ENCODE measurements at places on chromosomes 16 and 17.

GRCh38 chr17:55601874-55602364 lies 90.7 kb upstream of the SMIM36 start:
- peak; percentile 16 for DNase-seq

DNA sequence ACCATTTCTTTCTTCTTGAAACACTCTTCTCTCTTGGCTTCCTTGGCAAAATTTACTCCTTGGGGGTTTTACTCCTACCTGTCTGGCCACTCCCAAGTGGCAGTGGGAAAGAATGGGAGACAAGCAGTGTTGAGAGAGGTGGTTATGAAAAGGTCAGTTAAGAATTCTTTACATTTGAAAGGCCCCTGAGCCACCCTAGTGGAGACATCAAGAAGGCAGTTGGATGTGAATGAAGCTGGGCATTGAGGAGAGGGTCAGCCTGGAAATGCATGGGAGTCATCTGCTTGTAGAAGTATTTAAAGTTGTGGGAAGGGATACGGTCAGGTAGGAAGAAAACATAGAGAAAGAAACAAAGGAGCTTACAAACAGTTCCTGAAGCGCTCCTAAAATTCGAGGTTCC lies 42.3 kb upstream of the CCNF start:
- DNase-seq, result no peak

GRCh38 chr16:16073891-16074881 lies 124.8 kb downstream of the ABCC1 start:
- DNase-seq, result peak; percentile 52

DNA sequence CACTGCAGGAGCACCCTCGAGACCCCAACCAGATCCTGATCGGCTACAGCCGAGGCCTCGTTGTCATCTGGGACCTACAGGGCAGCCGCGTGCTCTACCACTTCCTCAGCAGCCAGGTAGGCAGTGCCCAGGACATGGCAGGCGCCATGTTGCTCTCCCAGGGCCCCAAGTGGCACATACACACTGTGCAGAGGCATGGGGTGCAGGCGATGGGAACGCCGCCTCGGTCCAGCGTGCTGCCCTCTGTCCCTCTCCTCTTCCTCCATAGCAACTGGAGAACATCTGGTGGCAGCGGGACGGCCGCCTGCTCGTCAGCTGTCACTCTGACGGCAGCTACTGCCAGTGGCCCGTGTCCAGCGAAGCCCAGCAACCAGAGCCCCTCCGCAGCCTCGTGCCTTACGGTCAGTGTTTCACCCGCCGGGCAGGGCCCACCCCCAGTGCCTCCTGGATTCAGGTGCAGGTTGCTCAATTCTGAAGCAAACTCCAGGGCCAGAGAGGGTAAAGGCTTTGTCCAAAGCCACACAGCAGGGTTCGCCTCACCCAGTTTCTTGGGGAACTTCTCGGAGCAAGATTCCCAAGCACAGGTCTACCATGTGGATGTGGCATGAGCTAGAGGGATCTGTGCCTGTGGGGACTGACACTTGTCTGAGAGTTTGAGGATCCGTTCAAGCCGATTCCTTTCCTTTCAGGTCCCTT lies 24.4 kb upstream of the MYO15B start:
- no peak for DNase-seq

DNA sequence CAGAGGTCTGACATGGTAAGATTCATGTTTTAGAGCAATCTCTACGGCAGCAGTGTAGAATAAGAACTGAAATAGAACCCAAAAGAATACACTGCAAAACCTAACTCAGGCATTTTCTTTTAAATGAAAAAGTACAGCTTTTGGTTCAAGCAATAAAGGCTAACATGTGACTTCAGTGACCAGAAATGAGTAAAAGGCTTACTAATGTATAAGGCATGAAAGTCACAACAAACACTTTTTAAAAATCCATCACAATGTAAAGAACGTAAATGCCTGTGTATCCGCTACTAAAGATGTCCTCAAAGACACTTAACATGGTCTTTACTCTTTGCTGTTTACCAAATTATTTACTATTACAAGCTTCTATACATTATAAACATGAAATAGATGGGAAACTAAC lies 16.6 kb downstream of the KIAA0753 start:
- no peak for DNase-seq

DNA sequence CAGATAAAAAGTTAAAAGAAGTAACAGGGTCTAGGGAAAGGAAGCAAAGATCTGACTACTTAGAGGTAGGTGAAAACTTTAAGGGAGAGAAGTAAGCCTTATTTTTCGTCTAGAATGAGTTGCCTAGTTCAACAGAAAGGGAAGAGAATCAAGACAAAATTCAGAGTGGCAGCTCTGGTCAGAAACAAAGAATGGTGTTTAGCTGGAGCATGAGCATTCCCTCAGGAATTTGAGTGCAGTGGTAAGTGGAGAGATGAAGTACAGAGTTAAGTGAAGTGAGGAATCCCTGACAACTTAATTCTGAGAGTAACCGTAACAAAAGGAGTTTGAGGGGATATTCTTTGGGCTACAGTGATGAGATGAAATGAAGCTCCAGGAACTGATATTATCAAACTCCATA lies 11.5 kb downstream of the SMG6 start:
- no peak for DNase-seq

DNA sequence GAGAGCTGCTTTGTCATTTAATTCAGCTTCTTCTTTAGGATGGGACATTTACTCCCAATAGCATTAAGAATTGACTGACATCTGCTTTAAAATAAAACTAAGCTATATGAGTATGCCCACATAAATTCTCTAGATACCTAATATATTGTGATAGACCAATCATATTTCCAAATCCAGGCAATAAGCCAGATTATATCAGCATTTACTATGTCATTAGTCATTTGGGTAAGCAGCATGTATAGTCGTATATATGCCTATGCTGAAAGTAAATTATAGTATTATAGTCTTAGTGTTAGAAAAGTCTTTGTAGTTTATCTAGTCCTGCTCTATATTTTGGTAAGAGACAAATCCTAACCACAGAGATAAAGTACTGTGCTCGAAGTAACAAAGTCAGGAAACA lies 958.1 kb downstream of the KCNJ2 start:
- no peak for DNase-seq

DNA sequence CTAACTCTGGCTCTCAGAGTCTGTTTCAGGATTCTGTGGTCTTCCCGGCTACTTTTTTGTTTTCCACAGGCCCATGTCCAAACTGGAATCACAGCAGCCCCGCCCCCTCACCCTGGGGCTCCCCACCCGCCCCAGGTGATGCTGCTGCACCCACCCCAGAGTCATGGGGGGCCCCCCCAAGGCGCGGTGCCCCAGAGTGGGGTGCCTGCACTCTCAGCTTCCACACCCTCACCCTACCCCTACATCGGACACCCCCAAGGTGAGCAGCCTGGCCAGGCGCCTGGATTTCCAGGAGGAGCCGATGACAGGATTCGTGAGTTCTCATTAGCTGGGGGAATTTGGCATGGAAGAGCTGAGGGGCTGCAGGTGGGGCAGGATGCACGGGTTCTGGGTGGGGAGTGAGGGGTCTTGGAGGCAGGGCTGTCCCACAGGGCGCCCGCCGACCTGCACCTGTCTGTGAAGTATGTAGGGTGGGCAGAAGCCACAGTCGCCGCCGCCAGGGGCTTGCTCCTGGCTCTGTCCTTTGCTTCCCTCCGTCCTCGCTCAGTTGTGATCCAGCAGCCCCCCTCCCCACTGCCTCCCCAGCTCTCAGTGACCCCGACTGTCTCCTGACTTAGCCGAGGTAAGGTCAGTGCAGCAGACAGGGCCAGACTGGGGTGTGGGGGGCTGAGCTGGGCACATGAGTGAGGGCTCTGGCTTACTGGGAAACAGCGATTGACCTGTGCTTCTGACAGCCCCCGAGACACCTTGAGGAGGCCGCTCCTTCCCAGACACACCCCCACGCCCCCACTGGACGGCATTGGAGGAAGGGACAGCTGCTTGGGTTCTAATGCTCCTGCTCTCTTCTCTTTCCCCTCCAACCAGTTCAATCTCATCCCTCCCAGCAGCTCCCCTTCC lies 10.0 kb downstream of the TUFM start:
- no peak for DNase-seq

GRCh38 chr17:70074956-70075355 lies at the start of gene KCNJ16:
KCNJ16 (plus strand) TSS chr17:70075225; CDS start chr17:70132088, 56,863 bp downstream.
- no peak for DNase-seq

DNA sequence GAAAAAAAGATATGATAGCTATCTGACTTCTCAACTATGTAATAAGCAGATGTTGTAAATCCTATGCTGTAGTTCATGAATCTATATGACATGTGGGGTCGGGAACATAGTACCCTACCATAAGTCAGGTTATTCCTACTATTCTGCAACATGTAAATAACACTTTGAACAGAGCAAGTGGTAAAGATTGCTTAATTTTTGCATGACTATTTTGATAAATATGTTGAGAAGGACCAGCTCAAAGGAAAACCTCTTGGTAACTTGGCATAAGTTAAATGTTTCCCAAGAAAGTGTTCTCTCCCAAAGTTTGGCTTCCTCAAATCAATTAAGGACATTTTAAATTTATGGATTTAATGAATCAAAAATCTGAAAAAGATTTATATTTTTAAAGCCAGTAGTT lies 62.1 kb downstream of the ABHD15 start:
- no peak for DNase-seq

DNA sequence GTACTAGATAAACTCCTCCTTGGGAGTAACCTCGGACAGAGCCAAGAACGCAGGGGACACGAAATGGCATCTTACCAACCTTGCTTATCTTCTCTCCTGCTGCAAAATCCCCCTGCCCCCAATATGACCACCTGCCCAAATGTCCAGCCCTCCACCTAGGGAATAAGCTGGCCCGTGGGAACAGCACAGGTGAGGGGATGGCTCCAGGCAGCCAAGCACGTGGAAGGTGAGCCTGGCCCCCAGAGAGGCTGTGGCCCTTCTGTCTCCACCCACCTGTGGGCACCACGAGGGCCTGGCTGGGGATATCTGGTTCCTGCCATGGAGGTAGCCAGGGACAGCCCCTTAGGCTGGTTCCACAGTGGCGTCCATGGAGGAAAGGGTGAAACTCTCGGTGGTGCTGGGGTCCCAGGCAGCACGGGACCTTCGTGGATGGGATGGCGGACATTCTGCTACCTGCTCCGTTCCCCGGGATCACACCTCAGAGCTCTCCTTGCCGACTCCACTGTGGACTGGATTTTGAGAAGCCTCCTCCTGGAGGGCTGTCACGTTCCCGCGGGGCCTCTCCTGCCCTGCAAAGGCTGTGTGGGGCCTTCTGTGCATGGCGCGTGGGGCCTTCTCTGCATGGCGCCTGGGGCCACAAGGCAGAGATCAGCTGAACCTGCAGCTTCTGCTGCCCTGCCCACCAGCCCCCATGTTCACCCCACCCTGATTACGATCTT lies 388.5 kb upstream of the TNRC6C start:
- DNase-seq, result no peak

DNA sequence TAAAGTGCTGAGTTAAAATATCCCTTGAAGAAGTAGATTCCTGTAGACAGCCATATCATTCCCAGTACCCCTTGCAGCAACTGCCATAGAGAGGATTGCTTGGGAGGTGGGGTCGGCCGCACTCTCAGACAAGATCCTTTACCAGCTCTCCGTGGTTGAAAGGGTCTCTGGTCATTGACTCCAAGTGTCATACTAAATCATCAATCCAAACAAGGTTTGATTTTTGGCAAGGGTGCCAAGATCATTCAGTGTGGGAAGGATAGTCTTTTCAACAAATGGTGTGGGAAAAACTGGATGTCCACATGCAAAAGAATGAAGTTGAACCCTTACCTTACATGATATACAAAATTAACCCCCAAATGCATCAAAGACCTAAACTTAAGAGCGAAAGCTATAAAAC lies 21.8 kb downstream of the TBX2 start:
- DNase-seq, result no peak

DNA sequence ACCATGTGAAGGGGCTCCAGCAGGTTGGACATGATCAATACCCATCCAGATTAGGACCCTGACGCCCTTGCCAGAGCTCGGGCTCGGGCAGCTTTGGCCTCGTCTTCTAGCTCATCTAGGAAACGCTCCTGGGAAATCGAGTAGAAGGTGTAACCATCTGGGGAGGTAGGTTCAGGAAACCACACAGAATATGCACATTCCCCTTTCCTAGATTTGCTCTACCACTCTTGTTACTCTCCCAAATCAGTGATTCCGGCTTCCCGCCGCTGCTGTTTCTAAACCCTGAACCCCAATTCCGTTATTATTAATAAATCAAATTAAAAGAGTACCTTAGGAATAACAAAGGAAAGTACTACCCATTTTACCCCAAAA lies 507 bp downstream of the COA3 start:
- DNase-seq, result no peak

DNA sequence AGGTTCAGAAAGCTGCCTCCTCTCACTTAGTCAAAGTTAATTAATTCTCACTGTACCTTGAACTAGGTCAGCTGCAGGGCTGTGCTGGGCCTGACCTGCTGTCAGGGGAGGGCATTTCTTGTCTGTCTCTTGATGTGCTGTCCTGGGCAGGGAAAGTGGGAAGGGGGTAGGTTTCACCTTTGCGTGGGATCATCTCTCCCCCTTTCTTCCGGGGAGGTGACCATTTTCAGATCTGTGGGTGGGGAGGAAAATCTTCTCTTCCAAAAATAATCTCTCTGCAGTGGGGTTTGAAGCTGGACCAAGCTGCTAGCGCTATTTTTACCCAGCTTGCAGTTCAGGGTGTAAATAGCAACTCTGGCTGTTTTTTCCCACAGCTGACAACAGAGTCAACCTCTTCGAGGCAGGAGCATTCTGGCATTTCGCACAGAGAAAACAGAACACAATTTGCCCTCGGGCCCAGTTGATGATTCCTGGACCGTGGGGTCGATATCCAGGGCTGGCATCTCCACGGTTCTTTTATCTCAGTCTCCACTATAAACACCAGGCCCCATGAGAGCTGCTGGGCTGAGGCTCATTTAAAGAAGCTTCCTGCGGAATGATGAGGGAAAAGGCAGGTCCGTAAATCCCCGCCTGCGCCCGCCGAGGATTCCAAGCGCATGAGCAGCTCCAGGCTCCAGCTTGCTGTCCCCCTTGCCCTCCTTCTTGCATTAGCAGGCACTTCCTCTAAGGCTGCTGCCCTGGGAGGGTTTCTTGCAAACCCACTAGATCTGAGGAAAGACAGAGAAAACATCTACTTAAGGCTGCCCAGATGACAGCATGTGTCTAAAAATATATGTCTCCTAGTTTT lies 93.9 kb downstream of the YPEL2 start:
- no peak for DNase-seq

DNA sequence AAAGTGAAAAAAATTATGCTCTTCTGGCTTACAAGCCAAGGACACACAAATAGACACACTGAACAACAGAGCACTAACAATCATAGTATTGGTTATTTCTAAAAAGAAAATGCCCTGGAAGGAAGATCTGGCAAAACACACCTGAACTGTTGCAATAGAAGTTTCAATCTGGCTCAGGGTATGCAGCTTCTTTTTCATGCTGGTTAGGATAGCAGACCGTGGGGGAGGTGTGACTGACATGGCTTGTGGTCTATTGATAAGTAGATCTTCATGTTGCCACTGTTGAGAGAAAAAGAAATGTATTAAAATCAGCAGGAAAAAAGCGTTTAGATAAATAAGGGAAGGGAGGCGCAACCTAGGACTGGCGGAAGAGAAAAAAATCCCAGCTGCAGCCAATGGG lies 26.5 kb upstream of the ARL6IP1 start:
- no peak for DNase-seq
